ENCODE measurements at places on chromosomes 5 and 9. TPM values are rescaled to one million over a fixed set of nuclear protein-coding genes. Genes with fewer than 3 reads are reported as not detected.

Gene ANKRD18B
- total RNA-seq, result 3.3 TPM

Gene ZNF608
- total RNA-seq, result 1.5 TPM

Gene BAAT
- total RNA-seq, result 0.27 TPM

Gene GLRA1
- not detected for total RNA-seq

Gene IL33
- total RNA-seq, result 0.09 TPM

Gene GABRP
- not detected for total RNA-seq

Gene CENPP
- total RNA-seq, result 19.7 TPM

Gene GABRA1
- not detected for total RNA-seq

Gene PCDHB10
- not detected for total RNA-seq

Gene TXNDC15
- total RNA-seq, result 8.9 TPM

Gene ACER2
- 3.4 TPM for total RNA-seq

Gene GFPT2
- 0.09 TPM for total RNA-seq

Gene CTXN3
- not detected for total RNA-seq

Gene PCDHB16
- not detected for total RNA-seq

Gene GGTA1
- total RNA-seq, result not detected

Gene ZNF367
- 13.2 TPM for total RNA-seq

Gene HK3
- not detected for total RNA-seq

Gene C5orf52
- total RNA-seq, result not detected

Gene WDR38
- total RNA-seq, result not detected

Gene XRCC4
- 15.7 TPM for total RNA-seq

Gene TMOD1
- 34.7 TPM for total RNA-seq

Gene CD14
- 0.47 TPM for total RNA-seq

Data from K562 (cell line).